Activated T-helper 1 cell treated with anti-CD3 and anti-CD28 coated beads, Interleukin-12 subunit alpha, Interleukin-12 subunit beta, Interleukin-2, Interleukin-4 antibody, amounts not matched to agents 30 ng/mL and 10 ng/mL and 1 ng/mL, durations not matched to agents 14 hours and 24 hours and 36 hours (primary cell): ENCODE measurements at places on chromosomes 7 and 10.

GRCh38 chr10:46255801-46256747, 30.7 kb upstream of the ANTXRL start:
- peak; percentile 21 for DNase-seq

GRCh38 chr7:34281260-34281659, 375.9 kb downstream of the BMPER start:
- no peak for DNase-seq

GRCh38 chr7:132077971-132078685, 498.1 kb downstream of the PLXNA4 start:
- DNase-seq = no peak

GRCh38 chr7:40827222-40828085, 692.6 kb downstream of the SUGCT start:
- DNase-seq = no peak

- DNase-seq = peak; percentile 60
Measured at GRCh38 chr7:45089341-45089891, 647 bp upstream of the NACAD start.
